ENCODE measurements at places on chromosomes 11 and 22. TPM values are rescaled to one million over a fixed set of nuclear protein-coding genes. Genes with fewer than 3 reads are reported as not detected.

GRCh38 chr22:24290459-24290858 lies 19.8 kb downstream of the SPECC1L start:
- no peak overlapping the region for H3K4me3 ChIP-seq
- H3K27me3 ChIP-seq, result no peaks in the 10 kb centered on the region
- H3K27ac ChIP-seq, result no peak overlapping the region
- DNase-seq, result no peak
- peaks cover 6% of the 10 kb centered on the region for H3K36me3 ChIP-seq

DNA sequence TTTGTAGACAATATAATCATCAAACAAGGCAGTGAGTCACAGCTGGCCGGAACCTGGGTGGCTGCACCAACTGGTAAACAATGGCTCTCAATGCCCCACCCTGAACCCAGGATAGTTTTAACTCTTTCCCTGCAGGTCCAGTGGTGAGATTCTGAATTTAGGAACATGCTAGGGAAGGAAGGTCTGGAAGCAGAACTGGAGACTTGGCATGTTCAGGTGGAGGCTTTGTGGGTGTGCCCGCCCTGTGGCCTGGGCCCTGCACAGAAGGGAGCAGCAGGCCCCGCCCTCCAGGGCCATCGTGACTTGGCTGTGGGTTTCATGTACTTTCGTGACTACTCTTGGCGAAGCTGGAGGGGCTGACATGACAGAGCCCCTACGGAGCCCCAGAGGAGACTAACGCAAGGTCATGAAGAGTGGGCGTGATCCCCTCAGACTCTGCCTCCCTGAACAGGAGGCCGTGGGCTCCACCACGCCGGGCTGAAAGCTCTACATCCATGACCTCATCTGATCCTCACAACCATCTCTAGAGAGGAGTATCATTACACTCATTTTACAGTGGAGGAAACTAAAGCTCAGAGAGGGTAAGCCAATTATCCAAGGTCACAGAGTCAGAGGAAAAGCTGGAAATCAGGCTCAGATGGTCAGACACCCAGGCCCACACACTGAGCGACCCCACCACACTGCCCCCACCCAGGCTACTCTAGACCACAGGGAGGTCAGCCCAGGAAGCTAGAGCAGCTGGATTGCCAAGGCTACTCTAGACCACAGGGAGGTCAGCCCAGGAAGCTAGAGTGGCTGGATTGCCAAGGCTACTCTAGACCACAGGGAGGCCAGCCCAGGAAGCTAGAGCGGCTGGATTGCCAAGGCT lies 27.3 kb downstream of the MAFF start:
- H3K4me1 ChIP-seq, result peaks cover 13% of the 10 kb centered on the region
- peaks cover 10% of the 10 kb centered on the region for H3K36me3 ChIP-seq
- no peak for DNase-seq
- H3K27me3 ChIP-seq, result no peaks in the 10 kb centered on the region
- H3K4me3 ChIP-seq, result no peak overlapping the region
- H3K27ac ChIP-seq, result peak overlapping the region; percentile 48

DNA sequence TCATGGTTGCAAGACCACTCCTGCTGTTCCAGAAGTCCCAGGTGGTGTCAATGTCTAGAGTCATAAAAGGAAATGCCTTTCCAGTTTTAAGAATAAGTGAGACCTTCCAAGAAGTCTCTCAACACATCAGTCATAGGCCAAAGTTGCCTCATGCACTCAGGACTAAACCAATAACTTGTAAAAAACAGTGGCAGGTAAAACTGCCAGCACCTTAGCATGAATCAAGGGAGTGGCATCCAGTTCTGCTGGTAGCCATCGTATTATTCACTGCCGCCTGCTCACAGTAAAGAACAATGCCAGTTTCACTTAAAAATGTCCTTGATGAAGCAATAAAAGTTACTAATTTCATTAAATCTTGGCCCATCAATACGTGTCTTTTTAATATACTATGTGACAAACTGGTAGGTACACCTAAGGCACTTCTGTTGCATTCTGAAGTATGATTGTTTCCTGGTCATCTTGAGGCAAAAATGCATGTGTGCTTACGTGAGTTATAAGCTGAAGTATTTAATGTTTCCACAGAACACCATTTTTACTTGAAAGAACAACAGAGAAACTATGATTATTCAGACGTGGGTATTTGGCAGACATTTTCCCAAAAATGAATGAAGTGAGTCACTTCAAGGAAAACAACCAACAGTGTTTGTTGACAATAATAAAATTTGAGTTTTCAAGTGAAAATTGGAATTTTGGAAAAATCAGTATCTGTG lies 125.2 kb upstream of the SNX19 start:
- no peaks in the 10 kb centered on the region for H3K36me3 ChIP-seq
- DNase-seq, result no peak
- no peak overlapping the region for H3K4me3 ChIP-seq
- H3K27ac ChIP-seq, result no peak overlapping the region
- H3K4me1 ChIP-seq, result no peaks in the 10 kb centered on the region
- H3K27me3 ChIP-seq, result no peaks in the 10 kb centered on the region

DNA sequence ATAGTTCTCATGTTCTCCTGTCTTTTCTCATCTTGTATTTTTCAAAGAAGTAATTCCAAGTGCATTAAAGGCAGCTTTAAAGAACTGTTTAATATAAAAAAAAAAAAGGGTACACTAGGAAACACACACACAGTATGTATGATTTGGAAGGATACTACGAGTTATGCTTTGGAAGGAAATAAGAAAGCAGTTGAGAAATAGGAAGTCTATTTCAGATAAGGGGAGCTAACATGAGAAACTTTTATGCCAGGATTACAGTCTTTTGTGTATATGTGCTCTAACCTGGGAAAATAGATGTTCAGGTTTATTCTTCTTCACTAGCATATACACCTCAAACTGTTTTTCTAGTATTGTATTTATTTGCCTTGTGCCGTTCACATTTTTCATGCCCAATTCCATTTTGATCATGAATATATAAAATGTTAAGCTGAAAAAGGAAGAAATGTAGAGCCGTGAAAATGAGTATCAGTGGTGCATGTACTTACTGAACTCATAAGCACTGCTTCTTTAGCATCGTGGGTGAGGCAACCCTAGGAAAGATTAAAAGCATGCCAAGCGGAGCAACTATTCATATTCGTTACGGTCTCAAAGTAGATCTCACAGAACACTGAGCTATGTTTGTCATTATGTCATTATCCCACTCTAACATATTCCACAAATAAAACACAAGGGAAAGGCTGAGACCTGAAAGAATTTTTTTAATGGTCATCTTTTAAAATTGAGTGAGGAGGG lies 59.6 kb downstream of the GUCY1A2 start:
- H3K27me3 ChIP-seq, result no peaks in the 10 kb centered on the region
- H3K4me3 ChIP-seq, result no peak overlapping the region
- DNase-seq, result no peak

DNA sequence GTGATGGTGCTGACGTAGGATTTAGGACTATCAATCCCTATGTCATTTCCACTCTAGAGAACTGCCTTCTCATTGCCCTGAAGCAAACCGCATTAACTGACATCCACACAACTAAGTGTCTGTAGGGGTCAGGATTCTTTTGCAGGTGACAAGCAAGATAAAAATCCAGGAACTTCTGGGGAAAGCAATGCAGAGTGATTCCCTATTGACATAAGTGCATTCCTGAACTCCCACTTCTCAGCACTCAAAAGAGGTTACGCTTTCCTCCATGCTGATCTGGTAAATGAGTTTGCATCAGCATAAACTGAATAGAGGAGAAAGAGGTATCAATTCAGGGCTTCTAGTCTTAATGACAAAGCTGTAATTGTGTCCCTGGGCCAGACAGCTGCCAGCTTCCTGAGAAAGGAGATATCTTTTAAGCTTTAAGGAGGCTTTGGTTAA lies 224.6 kb upstream of the ISX start:
- no peaks in the 10 kb centered on the region for H3K36me3 ChIP-seq
- H3K27me3 ChIP-seq, result no peaks in the 10 kb centered on the region
- H3K4me3 ChIP-seq, result no peak overlapping the region
- H3K4me1 ChIP-seq, result no peaks in the 10 kb centered on the region

Gene RASL10A
- 1.6 TPM for total RNA-seq
